CD14-positive monocyte (primary cell): ENCODE measurements at places on chromosomes 6 and 20. TPM values are rescaled to one million over a fixed set of nuclear protein-coding genes. Genes with fewer than 3 reads are reported as not detected.

ZNF334 gene
- polyA plus RNA-seq: not detected

RAB5IF gene
- polyA plus RNA-seq: 757 TPM

CTAGE9 gene
- not detected for polyA plus RNA-seq

KHDC3L gene
- not detected in 2 replicates for polyA plus RNA-seq

MUCL3 gene
- not detected for polyA plus RNA-seq

IL20RA gene
- not detected for polyA plus RNA-seq
